Activated naive CD8-positive, alpha-beta T cell treated with anti-CD3 and anti-CD28 coated beads for 36 hours (primary cell): ENCODE measurements at places on chromosomes 11 and 22. TPM values are rescaled to one million over a fixed set of nuclear protein-coding genes. Genes with fewer than 3 reads are reported as not detected.

DNA sequence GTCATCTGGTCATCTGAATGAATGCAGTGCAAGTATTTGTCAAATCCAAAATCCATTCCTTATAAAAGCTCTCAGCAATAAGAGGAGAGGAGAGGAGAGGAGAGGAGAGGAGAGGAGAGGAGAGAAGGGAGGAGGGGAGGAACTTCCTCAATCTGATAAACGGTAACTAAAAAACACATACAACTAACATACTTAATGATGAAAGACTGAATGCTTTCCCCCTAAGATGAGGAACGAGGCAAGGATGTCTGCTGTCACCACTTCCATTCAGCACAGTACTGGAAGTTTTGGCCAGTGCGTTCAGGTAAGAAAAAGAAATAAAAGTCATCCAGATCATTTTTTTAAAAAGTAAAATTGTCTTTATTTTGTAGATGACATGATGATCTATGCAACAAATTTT is 80.4 kb downstream of the CD82 start:
- peaks cover 25% of the 10 kb centered on the region for H3K27me3 ChIP-seq
- H3K4me3 ChIP-seq, result no peak overlapping the region
- DNase-seq, result no peak
- H3K36me3 ChIP-seq, result peaks cover 10% of the 10 kb centered on the region
- no peaks in the 10 kb centered on the region for H3K4me1 ChIP-seq
- no peak overlapping the region for H3K27ac ChIP-seq

DNA sequence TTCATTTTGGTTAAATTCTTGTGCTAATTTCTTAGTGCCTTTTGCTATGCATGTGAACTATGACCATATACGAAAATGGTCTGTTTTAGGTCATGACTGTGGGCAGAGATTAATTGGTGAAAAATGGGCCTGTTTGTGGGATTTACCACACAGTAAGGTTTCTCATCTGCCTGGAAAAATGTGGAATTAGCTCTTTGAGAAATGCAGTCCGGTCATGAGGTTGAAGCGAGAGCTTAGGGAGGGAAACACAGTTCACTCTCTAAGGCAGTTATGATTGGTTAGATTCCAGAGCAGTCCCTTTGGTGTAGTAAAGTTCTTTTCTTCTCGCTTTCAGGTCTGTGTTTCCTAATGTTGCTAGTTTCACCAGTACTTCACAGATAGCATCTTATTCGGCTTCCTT is 1.2 kb upstream of the PDE3B start:
- no peaks in the 10 kb centered on the region for H3K27me3 ChIP-seq
- H3K4me1 ChIP-seq, result peaks cover 47% of the 10 kb centered on the region
- no peak for DNase-seq
- H3K27ac ChIP-seq, result peak overlapping the region; percentile 91

GRCh38 chr11:10743354-10744000 is 7.6 kb upstream of the CTR9 start:
- DNase-seq, result no peak
- H3K27ac ChIP-seq, result peak overlapping the region; percentile 9
- no peaks in the 10 kb centered on the region for H3K27me3 ChIP-seq
- H3K36me3 ChIP-seq, result no peaks in the 10 kb centered on the region
- peaks cover 30% of the 10 kb centered on the region for H3K4me1 ChIP-seq

DNA sequence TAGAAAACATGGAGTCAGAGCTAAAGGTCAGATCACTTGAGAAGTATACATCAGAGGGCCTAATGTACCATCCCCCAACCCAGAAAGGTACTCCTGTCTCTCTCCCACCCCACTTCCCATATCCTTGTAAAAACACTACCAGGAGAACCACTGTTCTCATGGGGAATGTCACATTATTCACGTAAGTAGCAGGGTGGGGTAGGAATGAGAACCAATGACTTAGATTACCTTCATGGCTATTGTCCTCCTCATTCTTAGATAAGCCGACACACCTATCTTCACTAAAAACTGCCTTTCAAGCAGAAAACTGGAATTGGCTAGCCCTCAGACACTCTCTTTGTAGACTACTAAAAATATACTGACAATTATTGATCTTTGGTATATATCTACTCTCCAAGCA is 63.6 kb downstream of the CEP57 start:
- H3K4me3 ChIP-seq, result no peak overlapping the region
- H3K27me3 ChIP-seq, result no peaks in the 10 kb centered on the region
- peaks cover 9% of the 10 kb centered on the region for H3K4me1 ChIP-seq
- H3K27ac ChIP-seq, result no peak overlapping the region

GRCh38 chr11:62842171-62842741 is 2.9 kb upstream of the WDR74 start:
- no peaks in the 10 kb centered on the region for H3K27me3 ChIP-seq
- peak; percentile 66 for DNase-seq
- peaks cover 25% of the 10 kb centered on the region for H3K4me1 ChIP-seq

DNA sequence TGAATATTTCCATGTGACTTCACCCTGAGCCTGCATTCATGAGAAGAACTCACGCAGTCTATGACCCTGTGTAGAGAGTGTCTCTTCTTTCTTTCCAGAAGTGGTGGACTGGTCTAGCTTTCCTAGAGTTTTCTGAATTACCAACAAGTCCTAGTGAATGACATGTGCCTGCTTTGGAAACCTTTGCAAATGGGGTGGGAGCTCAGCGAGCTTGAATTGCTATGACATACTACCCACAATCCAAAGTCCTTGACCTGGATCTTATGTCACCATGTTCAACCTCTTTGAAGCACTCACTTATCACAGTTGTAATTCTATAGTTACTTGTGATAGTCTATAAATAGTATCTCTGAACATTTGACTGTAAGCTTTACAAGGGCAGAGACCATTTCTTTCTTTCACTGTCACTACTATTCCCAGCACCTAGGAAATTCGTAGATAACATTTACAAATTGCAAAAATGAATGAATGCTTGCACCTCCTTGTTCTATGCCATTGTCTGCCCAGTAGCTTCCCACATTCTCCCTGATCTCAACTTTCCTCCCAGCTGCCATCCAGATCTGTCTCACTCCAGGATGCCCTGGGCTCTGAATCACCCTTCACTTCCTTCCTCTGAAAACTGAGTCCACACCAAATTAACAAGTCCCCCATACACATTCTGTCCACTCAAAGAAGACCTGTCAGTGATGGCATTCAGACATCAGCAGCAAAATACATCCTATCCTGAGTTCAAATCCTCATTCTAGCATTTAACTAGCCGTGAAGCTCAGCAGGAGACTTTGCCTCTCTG is 201.9 kb upstream of the SESN3 start:
- H3K4me3 ChIP-seq, result no peak overlapping the region
- H3K27ac ChIP-seq, result no peak overlapping the region
- H3K36me3 ChIP-seq, result no peaks in the 10 kb centered on the region
- peaks cover 10% of the 10 kb centered on the region for H3K4me1 ChIP-seq

DNA sequence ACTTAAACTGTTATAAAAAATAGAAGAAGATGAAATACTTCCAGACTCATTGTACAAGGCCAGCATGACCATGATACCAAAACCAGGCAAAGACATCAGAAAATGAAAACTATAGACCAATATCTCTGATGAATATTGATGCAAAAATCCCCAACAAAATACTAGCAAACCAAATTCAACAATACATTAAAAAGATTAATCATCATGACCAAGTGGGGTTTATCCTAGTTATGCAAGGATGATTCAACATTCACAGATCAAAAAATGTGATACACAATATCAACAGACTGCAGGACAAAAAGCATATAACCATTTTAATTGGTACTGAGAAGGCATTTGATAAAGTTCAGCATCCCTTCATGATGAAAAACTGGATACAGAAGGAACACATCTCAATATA is 824.5 kb upstream of the RAG2 start:
- no peak overlapping the region for H3K4me3 ChIP-seq
- no peaks in the 10 kb centered on the region for H3K4me1 ChIP-seq
- no peaks in the 10 kb centered on the region for H3K36me3 ChIP-seq
- H3K27ac ChIP-seq, result no peak overlapping the region
- H3K27me3 ChIP-seq, result no peaks in the 10 kb centered on the region

- peak within 1 kb of the TSS; percentile 81 for H3K4me3 ChIP-seq
- H3K27me3 ChIP-seq, result peaks cover 22% of the 10 kb centered on the region
- peak within 1 kb of the TSS; percentile 56 for H3K27ac ChIP-seq
- DNase-seq, result peak; percentile 26
- peaks cover 32% of the 10 kb centered on the region for H3K4me1 ChIP-seq
- H3K36me3 ChIP-seq, result no peaks in the 10 kb centered on the region
Observed at GRCh38 chr11:44726283-44727113, at the start of gene TSPAN18. TSPAN18 (plus strand) TSS chr11:44726962; CDS start chr11:44906417, 179,455 bp downstream.

DNA sequence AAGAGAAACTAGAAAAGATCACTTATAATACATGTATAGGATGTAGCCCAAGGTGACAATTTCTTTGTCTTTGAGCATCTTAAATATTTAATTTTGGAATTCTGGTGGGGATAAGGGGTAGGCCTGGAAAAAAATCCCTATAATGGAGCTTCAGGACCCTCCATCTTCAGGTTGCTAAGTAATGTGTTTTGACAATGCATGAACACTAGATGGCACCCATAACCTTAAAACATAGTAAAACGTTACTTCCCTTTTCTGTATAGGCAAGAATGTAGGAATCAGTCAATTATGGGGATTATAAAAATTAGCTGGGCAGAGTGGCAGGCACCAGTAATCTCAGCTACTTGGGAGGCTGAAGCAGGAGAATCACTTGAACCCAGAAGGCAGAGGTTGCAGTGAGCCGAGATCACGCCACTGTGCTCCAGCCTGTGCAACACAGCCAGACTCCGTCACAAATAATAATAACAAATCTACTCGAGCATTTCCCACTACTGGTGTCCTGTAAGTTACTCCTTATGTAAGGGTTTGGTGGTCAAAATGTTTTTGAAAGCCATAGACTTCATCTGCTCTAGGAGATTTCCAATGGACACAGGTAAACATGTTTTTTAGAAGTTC is 541.9 kb upstream of the CCDC90B start:
- H3K4me1 ChIP-seq, result no peaks in the 10 kb centered on the region
- H3K27me3 ChIP-seq, result no peaks in the 10 kb centered on the region
- H3K36me3 ChIP-seq, result no peaks in the 10 kb centered on the region
- no peak for DNase-seq

DNA sequence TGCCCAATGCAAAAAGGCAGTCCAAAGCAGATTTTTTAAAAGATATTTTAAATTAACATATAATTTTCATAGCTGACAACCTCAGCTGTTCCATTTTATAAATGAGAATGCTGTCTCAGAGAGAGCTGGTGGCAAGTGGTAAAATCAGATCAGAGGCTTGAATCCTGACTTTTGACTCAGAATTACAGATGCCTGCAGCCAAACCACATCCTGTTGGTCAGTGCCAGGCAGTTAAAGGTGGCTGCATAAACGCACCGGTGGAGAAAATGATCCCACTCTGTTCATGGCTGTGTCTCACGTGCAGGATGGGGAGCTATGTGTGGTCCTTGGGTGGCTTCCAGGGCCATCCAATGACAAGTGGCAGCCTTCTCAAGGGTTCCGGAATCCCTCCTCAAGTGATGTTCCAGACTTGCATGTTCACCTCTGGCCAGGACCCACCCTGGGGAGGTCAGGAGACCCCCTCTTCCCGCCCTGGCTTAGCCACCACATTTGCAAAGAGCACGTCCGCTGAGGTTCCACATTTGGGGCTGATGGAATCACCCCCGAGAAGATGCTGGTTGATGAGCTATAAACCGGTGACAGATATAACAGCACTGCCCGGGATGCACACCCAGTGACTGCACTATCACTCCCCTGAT is 155.5 kb downstream of the SHANK2 start:
- no peak overlapping the region for H3K4me3 ChIP-seq
- no peak overlapping the region for H3K27ac ChIP-seq
- no peak for DNase-seq
- no peaks in the 10 kb centered on the region for H3K4me1 ChIP-seq

DNA sequence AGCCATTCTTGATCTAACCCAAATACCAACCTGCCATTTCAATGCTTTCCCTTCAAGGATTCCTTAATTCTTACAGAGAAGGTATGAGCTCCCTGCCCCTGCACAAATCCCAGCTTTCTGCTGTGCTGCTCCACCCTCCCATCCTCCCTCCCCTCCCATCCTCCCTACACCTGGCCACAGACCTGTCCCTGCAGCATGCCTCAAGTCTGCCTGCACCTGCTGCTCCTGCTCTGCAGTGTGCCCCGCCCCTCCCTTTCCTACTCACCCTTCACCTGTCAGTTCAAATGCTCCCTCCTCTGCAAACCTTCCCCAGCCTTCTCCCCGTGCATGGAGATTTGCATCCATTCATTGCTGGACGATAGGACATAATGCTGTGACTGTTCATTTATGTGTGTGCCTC is 139.9 kb upstream of the NARS2 start:
- no peak for DNase-seq
- no peaks in the 10 kb centered on the region for H3K36me3 ChIP-seq

GRCh38 chr11:17775507-17776211 is 41.1 kb downstream of the KCNC1 start:
- no peak for DNase-seq
- no peaks in the 10 kb centered on the region for H3K27me3 ChIP-seq
- H3K36me3 ChIP-seq, result no peaks in the 10 kb centered on the region
- H3K27ac ChIP-seq, result no peak overlapping the region

- H3K4me3 ChIP-seq, result no peak overlapping the region
- H3K4me1 ChIP-seq, result no peaks in the 10 kb centered on the region
- H3K36me3 ChIP-seq, result no peaks in the 10 kb centered on the region
- H3K27me3 ChIP-seq, result no peaks in the 10 kb centered on the region
Observed at GRCh38 chr11:39304586-39304985, 2154.9 kb downstream of the LRRC4C start.

- H3K4me3 ChIP-seq, result no peak overlapping the region
- H3K27me3 ChIP-seq, result no peaks in the 10 kb centered on the region
- no peak for DNase-seq
- H3K27ac ChIP-seq, result no peak overlapping the region
Observed at GRCh38 chr11:98143661-98144060, 877.1 kb upstream of the CNTN5 start.

DNA sequence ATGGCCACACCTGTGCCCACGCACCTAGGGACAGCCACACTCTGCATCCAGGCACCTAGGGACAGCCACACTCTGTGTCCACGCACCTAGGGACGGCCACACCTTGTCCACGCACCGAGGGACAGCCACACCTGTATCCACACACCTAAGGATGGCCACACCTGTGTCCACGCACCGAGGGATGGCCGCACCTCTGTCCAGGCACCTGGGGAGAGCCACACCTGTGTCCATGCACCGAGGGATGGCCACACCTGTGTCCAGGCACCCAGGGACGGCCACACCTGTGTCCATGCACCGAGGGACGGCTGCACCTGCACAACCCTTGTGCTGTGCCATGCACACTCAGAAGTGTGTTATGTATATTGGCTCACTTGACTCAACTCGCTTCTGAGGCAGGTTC is 10.8 kb downstream of the OVOL1 start:
- H3K27me3 ChIP-seq, result peaks cover 47% of the 10 kb centered on the region
- no peak for DNase-seq
- H3K27ac ChIP-seq, result no peak overlapping the region
- H3K4me1 ChIP-seq, result peaks cover 7% of the 10 kb centered on the region

PTPRCAP gene
- 117 TPM for total RNA-seq

OR5P2 gene
- not detected for total RNA-seq

FAM83F gene
- total RNA-seq, result 3.6 TPM

KREMEN1 gene
- total RNA-seq, result 0.29 TPM

MS4A4A gene
- total RNA-seq, result not detected

KRTAP5-3 gene
- total RNA-seq, result not detected

ACTN3 gene
- total RNA-seq, result 0.06 TPM

CEND1 gene
- total RNA-seq, result 1.0 TPM
